ENCODE measurements at places on chromosomes 16 and 17.
A peak's percentile ranks its signal among the peaks of the same experiment; 100 is the strongest.

GRCh38 chr17:27602721-27603420 is 28.1 kb upstream of the LGALS9 start:
- DNase-seq, result peak; percentile 91

- DNase-seq, result no peak
Measured at GRCh38 chr16:12503191-12503590, 300.5 kb downstream of the CPPED1 start.

DNA sequence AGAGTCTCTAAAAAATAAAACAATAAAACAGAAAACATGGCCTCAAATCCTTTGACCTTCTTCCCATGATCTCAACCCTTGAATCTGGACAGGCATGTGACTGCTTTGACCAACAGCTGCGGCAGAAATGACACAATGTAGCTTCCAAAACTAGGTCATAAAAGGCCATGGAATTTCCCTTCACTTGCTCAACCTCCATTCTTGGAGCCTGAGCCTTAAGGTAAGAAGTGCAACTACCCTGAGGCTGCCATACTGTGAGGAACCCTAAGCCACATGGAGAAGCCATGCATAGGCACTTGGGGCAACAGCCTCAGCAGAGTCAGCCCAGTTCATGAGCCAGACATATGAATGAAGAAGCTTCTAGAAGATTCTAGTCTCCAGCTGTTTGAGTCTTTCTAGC is 75.7 kb upstream of the BRD7 start:
- DNase-seq, result no peak

GRCh38 chr17:58960068-58960467 is 146.6 kb downstream of the TRIM37 start:
- DNase-seq, result no peak

DNA sequence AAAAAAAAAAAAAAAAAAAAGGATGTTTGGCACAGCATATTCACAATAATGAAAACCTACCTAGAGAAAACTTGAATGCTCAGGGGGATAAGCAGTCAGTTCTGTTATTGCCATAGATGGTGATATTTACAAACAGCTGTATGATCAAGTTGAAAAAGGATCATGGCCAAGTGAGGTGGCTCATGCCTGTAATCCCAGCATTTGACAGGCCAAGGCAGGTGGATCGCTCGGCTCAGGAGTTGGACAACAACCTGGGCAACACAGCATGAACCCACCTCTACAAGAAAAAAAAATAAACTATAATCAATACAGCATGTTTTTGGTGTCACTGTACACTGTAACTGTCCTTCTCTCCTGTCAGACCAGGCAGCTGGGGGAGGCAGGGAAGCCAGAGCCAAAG is 19.1 kb downstream of the ANKS3 start:
- no peak for DNase-seq

DNA sequence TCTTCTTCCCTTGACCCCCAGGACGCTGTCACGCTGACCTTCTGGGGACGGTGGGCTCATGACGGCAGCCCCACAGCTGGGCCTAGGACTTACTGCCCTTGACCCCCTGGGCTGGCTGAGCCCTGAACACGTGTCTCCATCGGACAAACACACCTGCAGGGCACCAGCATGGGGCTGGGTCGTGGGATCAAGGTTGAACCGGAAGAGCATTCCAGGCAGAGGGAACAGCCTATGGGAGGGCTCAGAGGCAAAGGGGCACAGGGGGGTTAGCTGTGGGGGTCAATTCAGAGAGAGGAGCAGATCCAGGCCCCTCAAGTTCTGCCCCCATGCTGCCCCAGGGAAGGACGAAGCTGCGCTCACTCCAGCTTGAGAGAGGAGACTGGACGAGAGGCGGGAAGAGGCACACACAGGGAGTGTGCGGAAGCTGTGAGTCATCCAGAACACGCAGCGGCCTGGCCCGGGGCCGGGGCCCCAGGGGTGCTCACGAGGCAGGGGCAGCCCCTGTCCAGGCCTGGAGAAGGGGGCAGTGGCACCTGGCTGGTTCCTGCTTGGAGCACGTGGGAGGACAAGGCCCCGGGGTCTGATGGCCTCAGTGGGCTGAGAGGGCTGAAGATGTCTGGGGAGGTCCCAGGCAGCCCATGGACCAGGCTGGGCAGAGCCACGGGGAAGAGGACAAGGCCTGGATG is 9.9 kb downstream of the SSTR5 start:
- DNase-seq, result no peak

- no peak for DNase-seq
Measured at GRCh38 chr17:38947189-38947588, 20.0 kb downstream of the FBXO47 start.

GRCh38 chr17:70190959-70191805 is 21.9 kb downstream of the KCNJ2 start:
- no peak for DNase-seq

- DNase-seq, result no peak
Measured at GRCh38 chr16:12010388-12011251, 34.1 kb downstream of the SNX29 start.

DNA sequence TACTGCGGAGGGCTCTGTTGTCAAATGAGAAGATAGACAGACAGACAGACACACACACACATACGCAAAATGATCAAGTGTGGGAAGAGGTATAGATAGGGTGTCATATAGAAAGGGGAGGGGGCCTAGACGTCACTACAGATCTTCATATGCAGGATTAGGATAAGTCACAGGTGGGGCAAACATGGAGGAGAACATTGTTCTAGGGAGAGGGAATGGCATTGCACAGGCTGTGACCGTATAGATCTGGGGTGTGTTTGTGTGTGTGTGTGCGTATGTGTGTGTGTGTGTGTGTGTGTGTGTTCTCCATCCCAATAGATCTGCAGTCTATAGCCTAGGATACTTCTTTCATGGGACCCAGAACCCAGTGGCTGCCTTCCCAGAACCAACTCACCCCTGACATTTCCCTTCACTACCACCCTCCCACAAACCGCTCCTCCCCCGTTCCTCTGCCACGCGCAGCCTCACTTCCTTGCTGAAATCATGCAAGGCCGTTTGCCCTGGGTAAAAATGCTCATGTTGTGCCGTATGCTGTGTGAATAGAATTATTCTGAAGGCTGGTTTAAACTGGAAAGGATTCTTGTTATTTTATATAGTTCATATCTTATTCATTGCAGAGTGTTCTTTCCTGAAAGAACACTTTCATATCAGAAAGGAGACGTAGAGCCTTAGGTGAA is 50.5 kb upstream of the CCL1 start:
- DNase-seq, result no peak
